ENCODE measurements at places on chromosomes 2 and 18. TPM values are rescaled to one million over a fixed set of nuclear protein-coding genes. Genes with fewer than 3 reads are reported as not detected.

DNA sequence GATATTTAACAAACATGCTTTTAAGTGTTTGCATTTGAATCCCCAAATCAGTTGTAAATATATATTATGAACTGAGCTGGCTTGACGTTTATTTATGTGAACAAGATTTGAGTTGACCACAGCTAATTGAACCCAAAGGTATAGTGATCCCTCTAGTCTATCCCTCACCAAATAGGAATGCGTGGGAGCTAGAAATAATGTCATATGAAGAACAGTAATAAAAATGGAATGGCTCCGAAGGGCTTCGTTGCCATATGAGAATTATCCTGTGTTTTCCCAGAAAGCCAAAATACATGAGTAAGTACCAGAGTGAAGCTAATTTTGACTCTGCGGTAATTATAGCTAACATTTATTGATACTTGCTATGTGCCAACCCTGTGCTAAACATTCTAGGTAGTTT lies 142.7 kb downstream of the ADCYAP1 start:
- no peak overlapping the region for H3K4me3 ChIP-seq
- no peak for DNase-seq
- no peak overlapping the region for H3K27ac ChIP-seq
- H3K4me1 ChIP-seq, result no peaks in the 10 kb centered on the region

DNA sequence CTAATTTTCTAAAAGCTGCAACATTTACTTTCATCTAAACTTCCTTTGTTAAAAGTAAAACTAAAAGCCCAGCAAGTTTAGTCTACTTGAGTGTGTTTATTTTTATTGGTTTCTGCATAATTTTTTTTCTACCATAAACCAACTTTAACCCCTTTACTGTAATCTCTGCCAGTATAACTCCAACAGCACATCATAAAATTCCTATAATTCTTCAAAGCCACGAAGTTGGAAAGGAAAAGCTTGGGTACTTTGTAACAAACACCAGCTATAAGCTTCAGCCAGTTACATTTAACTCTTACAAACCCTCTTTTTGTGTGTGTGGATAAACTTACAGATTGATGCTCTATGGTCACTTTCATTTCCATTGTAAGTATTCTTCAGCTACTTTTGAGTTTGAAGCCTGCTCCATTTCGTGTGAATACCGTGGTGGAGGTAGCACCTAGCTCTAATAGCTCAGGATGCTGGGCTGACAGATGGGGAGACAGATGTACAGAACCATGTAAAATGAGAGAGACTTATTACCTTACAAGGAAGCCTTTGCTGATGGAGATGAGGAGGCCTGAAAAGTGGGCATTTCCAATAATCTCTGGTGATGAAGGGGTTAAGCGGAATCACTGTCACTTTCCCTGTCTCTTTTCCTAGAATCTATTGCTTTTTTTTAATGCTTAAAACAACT lies 42.5 kb downstream of the ZEB2 start:
- H3K27me3 ChIP-seq, result no peaks in the 10 kb centered on the region
- H3K4me3 ChIP-seq, result no peak overlapping the region
- no peaks in the 10 kb centered on the region for H3K36me3 ChIP-seq

- no peak overlapping the region for H3K27ac ChIP-seq
- H3K4me3 ChIP-seq, result no peak overlapping the region
- H3K27me3 ChIP-seq, result no peaks in the 10 kb centered on the region
- no peaks in the 10 kb centered on the region for H3K36me3 ChIP-seq
These were observed 70.3 kb upstream of the CTLA4 start for GRCh38 chr2:203797276-203797675.

- no peak overlapping the region for H3K4me3 ChIP-seq
- no peak overlapping the region for H3K27ac ChIP-seq
- no peaks in the 10 kb centered on the region for H3K4me1 ChIP-seq
- no peaks in the 10 kb centered on the region for H3K36me3 ChIP-seq
- no peak for DNase-seq
- no peaks in the 10 kb centered on the region for H3K27me3 ChIP-seq
These were observed 1585.0 kb upstream of the ACVR2A start for GRCh38 chr2:146259816-146260215.

- DNase-seq, result peak; percentile 38
- H3K27ac ChIP-seq, result no peak overlapping the region
- no peaks in the 10 kb centered on the region for H3K4me1 ChIP-seq
- no peaks in the 10 kb centered on the region for H3K36me3 ChIP-seq
These were observed 418.8 kb upstream of the SMIM21 start for GRCh38 chr18:75846321-75846720.

GRCh38 chr2:190838492-190838910 lies 42.1 kb upstream of the GLS start:
- no peaks in the 10 kb centered on the region for H3K36me3 ChIP-seq
- no peak for DNase-seq
- no peak overlapping the region for H3K27ac ChIP-seq
- H3K27me3 ChIP-seq, result no peaks in the 10 kb centered on the region
- H3K4me1 ChIP-seq, result peaks cover 7% of the 10 kb centered on the region

- H3K4me1 ChIP-seq, result no peaks in the 10 kb centered on the region
- no peak for DNase-seq
- no peak overlapping the region for H3K27ac ChIP-seq
- H3K4me3 ChIP-seq, result no peak overlapping the region
- H3K27me3 ChIP-seq, result peaks cover 33% of the 10 kb centered on the region
- no peaks in the 10 kb centered on the region for H3K36me3 ChIP-seq
These were observed 184.1 kb upstream of the GLI2 start for GRCh38 chr2:120551522-120551921.

DNA sequence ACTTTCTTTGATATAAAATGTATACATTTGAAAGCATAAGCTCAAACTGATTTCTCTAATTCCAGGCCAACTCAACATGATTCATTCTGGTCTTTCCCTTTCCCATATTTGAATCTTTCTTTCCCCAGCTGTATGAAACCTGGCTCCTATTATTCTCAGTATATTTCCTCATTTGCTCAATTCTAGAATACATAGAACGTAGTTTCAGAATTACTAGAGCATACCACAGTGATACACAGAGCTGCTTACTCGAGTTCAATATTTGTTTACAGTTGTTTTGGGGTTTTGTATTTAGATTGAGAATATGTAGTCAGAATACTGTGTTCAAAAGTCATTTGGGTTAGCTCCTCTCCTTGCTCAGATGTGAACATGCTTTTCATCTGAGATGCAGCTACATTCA lies 43.0 kb downstream of the TNFRSF11A start:
- no peaks in the 10 kb centered on the region for H3K27me3 ChIP-seq
- DNase-seq, result no peak
- H3K27ac ChIP-seq, result no peak overlapping the region

GRCh38 chr2:232551250-232551638 lies 755 bp downstream of the EIF4E2 start:
- DNase-seq, result no peak
- peak overlapping the region; percentile 89 for H3K4me3 ChIP-seq
- H3K36me3 ChIP-seq, result peaks cover 46% of the 10 kb centered on the region
- no peaks in the 10 kb centered on the region for H3K4me1 ChIP-seq
- no peaks in the 10 kb centered on the region for H3K27me3 ChIP-seq

DNA sequence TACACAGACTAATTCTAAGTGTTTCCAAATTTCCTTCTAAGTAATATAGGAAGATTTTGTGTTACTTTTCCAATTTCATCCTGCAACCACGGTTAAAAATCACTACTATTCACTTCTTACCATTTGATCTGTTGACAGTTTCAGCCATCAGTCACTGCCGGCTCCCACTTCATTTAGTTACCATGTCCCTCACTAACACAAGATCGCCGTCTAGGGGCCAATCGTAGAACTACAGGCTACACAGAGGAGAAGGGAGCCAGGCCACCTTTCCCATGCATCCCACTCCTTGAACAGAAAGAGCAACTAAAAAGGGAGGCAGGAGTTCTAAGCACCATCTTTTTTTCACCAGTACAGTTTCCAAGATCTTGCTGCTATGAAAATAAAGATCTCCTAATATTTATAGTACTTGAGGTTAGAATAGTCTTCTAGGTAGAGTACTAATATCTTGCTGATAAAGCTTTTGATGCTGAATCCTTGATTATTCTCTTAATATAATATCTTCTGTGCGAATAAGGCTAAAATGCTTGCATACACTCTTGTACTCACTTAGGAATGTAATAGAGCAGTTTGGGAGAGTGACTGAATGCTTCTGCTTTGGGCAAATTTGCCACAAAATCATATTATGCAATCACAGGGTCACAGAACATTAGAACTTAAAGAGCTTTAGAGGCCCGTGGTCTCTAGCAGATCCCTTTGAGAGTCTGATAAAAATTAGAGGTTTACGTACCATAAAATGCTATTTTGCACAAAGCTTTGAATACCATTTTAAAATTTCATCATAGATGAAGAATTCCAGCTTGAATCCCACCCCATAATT lies 39.5 kb upstream of the CYP1B1 start:
- H3K36me3 ChIP-seq, result no peaks in the 10 kb centered on the region
- no peaks in the 10 kb centered on the region for H3K27me3 ChIP-seq
- H3K4me3 ChIP-seq, result no peak overlapping the region

Gene FIGN
- total RNA-seq, result 9.2 TPM

Gene TCF23
- not detected for total RNA-seq

Gene LCT
- total RNA-seq, result not detected

Gene RNU2-63P
- total RNA-seq, result 12.2 TPM

Gene C2orf15
- total RNA-seq, result 4.3 TPM
